ENCODE measurements at places on chromosomes 16 and 17. TPM values are rescaled to one million over a fixed set of nuclear protein-coding genes. Genes with fewer than 3 reads are reported as not detected.
A peak's percentile ranks its signal among the peaks of the same experiment; 100 is the strongest.

VMO1 gene
- polyA plus RNA-seq = 4.6 TPM

ELAC2 gene
- polyA plus RNA-seq = 36.4 TPM

PABPN1L gene
- not detected for polyA plus RNA-seq

MAP2K4 gene
- polyA plus RNA-seq = 24.8 TPM

MARCHF10 gene
- 0.18 TPM for polyA plus RNA-seq

GCGR gene
- polyA plus RNA-seq = 0.10 TPM

ZG16B gene
- 0.57 TPM for polyA plus RNA-seq

ZNF646 gene
- 10.1 TPM for polyA plus RNA-seq

- DNase-seq = peak; percentile 93
Measured at GRCh38 chr17:45149037-45149668, 878 bp downstream of the HEXIM1 start.

DNA sequence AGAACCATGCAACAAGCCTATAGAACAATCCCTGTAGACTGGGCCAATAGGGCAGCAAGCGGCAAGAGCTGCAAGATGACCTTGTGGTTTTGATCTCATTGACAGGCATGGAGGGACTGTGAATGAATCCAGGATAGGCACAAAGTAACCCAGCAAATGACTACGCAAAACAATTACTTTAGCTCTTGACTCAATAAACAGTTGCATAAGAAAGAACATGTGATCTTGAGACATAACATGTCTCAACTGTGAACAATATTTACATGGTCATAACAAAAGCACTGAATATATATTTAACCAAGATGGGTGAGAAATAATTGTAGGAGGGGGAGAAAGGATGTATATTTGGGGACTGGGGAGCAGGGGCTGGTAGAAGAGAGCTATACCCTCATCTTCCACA is 313.7 kb upstream of the CDH5 start:
- DNase-seq = no peak

DNA sequence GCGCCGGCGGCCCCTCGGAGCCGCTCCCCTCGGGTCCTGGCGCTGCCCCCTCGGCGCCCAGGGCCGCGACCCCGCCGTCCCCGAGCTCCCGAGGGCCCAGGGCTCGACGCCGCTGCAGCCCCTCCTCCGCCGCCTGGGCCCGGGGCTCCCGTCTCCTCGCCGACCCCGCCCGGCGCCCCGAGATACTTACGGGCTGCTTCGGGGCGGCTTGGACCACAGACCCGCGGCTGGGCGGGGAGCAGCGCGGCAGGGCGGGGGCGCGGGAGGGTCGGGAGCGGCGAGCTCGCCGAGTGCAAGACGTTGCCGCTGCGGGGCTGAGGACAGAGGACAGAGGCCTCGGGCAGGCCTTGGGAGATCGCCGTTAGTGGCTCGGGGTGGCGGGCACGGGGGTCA is 290 bp downstream of the TOB1 start:
- DNase-seq = no peak

DNA sequence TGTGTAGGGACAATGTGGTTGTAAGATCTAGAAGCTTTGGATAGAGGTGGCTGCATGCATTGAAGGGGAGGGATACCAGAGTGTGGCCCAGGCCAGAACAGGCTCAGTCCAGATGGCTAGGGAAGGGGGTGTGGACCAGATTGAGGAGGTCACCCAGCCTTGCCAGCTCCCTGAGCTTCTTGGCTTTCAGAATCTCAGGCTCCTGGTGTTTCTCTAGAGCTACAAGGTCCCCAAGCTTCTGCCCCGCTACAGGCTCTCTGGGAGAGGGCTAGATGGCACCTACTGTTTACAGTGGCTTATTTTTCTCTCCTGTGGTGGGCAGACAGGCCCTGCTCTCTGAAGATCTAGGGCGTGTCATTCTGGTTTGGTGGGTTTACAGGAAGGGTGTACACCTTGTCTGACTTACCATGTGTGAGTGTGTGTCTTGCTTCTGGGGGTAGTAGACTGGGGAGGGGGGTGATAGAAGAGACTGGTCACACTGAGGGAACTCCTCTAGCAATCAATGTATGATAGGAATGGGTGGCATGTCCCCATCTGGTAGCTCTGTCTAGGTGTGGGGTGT is 1.1 kb downstream of the RARA start:
- DNase-seq = no peak

DNA sequence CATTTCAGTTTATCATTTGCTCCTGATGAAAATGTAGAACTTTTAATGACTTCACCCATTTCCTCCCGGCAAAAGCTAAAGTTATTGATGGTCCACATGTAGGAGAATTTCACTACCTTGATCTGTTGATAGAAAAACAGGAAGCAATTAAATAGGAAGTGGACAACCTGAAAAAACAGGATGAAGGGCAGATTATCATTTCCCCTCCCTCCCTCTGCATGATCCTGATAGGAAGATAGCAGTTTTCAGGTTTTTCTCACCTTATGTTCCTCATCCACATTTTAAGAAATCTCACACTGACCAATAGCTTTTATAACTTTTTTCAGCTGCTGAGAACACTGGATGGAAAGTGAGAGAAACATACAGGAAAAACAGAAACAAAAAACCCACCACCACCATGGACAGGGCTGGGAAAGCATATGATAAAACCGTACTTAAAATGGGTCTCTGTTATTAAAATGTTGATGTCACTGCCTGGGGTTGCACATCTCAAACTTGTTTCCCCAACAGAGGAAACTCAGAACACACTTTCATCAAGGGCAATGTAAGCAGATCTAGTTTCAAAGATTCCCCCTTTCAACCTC is 46.4 kb downstream of the NXPH3 start:
- DNase-seq = no peak

DNA sequence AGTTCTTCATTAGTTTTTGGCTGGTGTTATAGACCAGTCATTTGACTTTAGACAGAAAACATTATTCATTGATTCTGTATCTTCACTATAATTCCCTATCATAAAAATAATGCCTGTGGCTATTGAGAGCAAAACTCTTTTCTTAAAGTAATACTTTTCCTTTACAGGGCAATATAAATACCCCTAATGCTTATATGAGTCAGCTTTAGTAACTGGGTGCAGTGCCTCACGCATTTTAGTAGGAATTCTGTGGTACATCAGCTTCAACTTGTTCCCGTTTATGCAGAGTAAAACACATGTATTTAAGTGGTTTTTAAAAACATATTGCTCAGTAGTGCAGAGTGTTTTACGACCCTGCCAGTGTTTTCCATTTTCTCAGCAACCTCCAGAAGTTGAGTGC is 68.1 kb downstream of the SEC14L1 start:
- DNase-seq = no peak

- DNase-seq = no peak
Measured at GRCh38 chr17:59121901-59122480, 15.3 kb upstream of the TRIM37 start.

- DNase-seq = no peak
Measured at GRCh38 chr17:30543456-30543855, 66.2 kb downstream of the GOSR1 start.

GRCh38 chr16:54690710-54691109 is 240.0 kb upstream of the IRX5 start:
- DNase-seq = no peak

DNA sequence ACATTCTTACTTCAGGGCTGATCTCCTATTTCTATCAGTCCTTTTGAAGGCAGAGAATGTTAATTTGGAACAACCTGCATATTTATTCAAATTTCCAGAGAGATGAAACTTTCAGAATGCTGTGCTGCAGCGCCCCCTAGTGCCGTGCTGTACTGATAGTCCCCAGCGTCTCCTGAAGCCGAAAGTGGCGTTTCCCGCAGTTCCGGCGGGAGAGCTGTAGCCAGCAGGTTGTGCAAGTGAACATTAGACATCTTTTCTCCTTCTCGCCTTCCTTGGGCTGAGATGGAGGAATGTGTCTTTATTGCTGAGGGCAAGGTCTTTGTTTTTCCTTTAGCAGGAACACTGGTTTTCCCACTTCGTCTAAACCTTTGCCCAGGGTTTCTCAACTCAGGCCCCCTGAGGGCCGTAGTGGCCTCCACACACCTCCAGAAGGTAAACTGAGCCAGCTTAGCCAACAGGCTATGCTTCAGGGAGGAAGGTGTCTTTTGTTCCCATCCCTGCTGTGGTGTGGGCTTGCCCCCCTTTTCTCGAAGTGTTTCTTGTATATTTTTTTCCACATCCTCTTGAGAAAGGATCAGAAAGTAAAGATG is 26.4 kb downstream of the USP10 start:
- DNase-seq = peak; percentile 90

GRCh38 chr16:1559446-1559975 is 26.0 kb downstream of the TMEM204 start:
- DNase-seq = no peak

All from muscle of back (tissue), 13 donors.